Activated naive CD8-positive, alpha-beta T cell treated with anti-CD3 and anti-CD28 coated beads for 36 hours (primary cell): ENCODE measurements at places on chromosomes 4 and X. TPM values are rescaled to one million over a fixed set of nuclear protein-coding genes. Genes with fewer than 3 reads are reported as not detected.

GPC4 gene
- not detected for total RNA-seq

- peak; percentile 88 for DNase-seq
These were observed at the start of gene SEC24B for GRCh38 chr4:109433205-109434006. TSS of gene SEC24B (plus strand) at chr4:109433815. CDS start at chr4:109433870, 55 bp downstream.

GABRG1 gene
- total RNA-seq, result not detected

UCP1 gene
- total RNA-seq, result not detected

DNA sequence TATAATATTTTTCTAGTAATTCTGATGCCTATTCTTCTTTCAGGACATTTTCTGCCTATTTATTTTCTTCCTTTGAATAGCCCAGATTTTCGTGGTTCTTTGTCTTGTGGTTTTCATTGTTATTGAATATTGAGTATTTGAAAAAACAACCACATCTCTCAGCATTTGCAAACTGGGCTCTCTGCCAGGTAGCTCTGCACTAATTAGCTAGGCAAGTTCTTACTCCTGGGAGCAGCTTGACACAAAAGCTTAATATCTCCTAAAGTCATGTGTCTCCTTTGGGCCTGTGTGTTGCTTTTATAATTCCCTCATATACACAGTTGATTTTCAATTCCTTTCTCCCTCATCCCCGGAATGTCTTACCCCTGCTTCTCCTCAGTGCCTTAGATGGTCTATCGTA, 413.5 kb upstream of the GRIA3 start:
- no peak for DNase-seq

GRCh38 chr4:39096847-39097246, 34.8 kb downstream of the KLHL5 start:
- DNase-seq, result no peak

SSX1 gene
- total RNA-seq, result not detected

PNMA6A gene
- total RNA-seq, result 2.1 TPM

DNA sequence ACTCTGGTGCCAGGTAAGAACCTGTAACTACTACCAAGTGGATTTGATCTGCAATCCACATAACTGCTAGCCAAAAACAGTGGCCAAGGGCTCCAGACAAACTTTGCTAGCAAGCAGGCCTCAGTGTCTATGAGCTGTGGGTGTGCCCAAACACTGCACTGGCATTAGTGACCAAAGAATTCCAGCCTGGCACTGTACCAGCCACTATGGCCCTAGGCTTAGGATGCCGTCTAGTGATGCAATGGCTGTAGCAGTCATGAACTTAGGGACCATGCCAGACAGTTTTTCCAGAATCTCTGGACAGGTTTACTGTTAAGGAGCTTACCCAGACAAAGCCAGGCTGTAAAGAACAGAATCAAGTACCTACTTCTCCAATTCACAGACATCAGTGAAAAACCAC, 33.7 kb upstream of the PRR27 start:
- DNase-seq, result no peak

GRCh38 chr4:141229408-141230101, 8.9 kb downstream of the ZNF330 start:
- no peak for DNase-seq

GRCh38 chrX:20418379-20419150, 151.9 kb upstream of the RPS6KA3 start:
- peak; percentile 21 for DNase-seq

DNA sequence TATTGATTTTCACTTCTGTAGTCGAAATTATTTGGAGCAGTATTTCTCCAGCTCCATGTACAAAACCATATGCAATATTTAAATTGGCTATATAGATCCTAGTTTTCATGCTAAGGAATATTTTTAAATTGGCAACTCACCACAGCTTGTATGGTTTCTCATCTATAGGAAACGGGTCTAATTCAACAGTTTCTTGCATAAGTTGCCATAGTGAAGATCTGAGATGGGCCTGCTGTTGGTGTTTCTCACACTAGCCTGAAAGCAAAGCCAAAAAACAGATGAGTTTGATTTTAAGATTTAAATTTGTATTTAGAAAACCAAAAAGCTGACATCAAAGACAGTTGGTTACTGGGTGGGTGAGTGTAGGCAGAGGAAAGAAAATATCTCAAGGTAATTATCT, 5.5 kb downstream of the MAPK10 start:
- no peak for DNase-seq

USP51 gene
- total RNA-seq, result 1.3 TPM

DNA sequence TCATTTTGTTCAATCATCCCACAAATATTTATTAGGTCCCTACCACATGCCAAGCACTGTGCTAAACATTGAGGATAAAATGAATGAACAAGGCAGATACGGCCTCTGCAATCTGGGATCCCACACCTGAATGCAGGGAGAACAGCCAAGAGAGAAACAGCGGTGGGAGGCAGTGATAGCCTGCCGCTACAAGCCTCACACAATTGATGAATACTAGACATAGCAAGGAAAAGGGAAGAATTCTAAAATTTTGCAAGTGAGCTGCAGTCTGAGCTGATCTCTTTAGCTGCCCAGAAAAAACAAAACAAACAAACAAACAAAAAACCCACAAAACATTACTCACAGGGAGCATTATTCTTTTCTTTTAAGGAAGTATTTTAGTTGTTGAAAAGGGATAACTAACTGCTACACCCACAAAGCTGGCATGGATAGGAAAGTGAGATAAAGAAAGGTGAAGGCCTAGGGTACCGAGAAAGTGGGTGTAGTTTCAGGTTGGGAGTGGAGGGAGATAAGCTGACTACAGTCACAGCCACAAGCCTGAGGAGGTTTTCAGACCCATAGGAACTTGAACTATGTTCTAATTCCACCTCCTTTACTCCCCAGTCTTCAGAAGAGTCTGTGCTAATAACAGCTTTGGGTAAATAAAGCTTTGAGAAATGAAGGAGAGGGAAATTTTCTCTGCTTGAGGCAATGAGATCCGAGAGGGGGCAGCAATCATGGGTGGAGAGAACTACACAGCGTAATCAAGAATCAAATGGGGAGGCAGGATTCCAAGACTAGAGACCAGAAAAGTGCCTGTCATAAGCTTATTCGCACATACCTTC, 85.4 kb downstream of the SH3RF1 start:
- no peak for DNase-seq

GRCh38 chr4:88285235-88285653, 883 bp upstream of the PPM1K start:
- no peak for DNase-seq

DNA sequence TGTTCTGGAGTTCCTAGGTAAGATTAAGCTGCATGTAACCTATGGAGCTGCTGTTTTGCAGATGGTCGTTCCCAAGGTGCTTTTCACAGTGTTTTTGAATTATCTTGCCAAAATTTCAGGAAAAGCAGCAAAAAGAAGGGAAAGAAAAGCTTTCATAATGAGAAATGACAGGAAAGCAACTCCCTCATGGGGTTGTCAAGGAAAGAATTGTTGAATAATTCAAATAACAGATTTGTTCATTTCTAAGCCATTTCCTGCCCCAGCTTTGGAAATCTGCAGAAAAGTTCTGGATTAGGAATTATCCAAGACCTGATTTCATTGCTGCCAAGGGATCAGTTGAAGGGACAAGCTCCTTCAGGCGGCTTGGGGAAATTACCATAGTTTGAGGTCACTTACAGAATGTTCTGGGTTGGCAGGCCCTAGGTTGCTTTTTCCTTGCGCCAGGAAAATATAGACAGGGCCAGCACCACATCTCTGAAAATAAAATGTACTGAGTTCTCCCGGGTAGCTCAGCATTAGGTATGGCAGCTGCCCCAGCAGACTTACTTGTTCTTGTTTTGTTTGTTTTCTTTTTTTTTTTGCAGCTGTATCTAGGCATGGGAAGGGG, 354.7 kb downstream of the STIM2 start:
- DNase-seq, result no peak

DNA sequence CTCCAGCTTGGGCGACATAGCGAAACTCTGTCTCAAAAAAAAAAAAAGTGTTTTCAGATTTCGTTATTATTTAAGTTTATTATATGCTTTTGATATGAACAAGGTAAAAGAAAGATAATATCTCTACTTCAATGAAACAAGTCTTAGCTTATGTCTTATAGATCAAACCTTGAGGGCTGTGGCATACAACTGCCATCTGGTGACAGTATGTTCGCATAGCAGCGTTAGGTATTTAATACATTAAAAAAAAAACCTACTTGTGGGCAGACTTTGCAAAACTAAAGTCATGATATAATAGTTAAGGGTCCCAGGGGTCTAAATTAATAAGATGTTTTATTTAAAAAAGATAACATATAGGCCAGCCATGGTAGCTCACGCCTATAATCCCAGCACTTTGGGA, 161.2 kb upstream of the AMOT start:
- no peak for DNase-seq

FRG2 gene
- 0.14 TPM for total RNA-seq

- DNase-seq, result no peak
These were observed 917.9 kb downstream of the RAPGEF2 start for GRCh38 chr4:160020804-160021203.

TAPT1 gene
- 31.3 TPM for total RNA-seq

MAGEA4 gene
- not detected for total RNA-seq

TMSB15B gene
- total RNA-seq, result 8.0 TPM

DNA sequence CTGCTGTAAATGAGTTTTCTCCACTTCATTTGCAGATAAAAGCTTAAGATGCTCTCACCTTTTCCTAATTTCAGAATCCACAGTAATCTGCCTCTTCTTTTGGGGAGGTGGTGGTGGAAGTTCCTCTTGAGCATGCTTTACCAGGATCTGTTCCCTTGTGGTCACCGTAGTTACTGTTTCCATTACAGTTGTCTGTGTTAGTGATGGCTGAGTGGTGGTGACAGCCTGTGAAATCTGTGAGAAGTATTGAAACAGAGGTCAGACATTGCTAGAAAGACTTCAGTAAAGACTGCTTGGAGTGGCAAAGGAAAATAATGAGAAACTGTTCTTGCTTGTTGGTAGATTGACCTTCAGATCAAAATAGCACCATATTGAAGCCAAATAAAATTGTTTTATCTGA, 666.2 kb downstream of the DMD start:
- DNase-seq, result no peak

SPARCL1 gene
- total RNA-seq, result not detected

HTRA3 gene
- total RNA-seq, result not detected

GRCh38 chrX:20231598-20231997, 35.1 kb downstream of the RPS6KA3 start:
- DNase-seq, result no peak

GRCh38 chr4:152944666-152945320, 8.7 kb downstream of the FHDC1 start:
- DNase-seq, result no peak

ACOX3 gene
- total RNA-seq, result 16.4 TPM

CT45A5 gene
- total RNA-seq, result not detected

DNA sequence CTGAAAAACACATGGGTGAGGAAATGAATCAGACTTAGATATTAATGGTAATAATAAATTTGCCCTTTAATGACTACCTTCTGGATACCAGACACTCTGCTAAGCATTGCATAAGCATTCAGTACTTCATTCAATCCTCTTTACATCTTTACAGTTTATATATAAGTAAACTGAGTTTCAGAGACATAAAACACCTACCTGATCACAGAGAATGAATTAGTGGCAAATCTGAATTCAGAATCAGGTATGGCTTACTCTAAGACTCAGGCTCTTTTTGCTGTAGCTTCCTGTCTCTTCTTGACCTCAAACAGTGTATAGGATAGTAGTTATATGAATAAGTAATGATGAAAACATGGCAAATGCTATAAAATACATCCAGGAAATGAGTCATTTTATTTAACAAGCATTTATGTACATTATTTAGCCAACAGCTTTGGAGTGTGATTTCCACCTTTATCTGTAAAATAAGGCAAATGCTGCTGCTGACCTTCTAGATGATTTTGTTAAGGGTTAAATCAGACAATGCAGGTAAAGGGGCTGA, 83.9 kb downstream of the VEGFC start:
- DNase-seq, result no peak

GRCh38 chrX:17597836-17598439, 139.4 kb upstream of the SCML1 start:
- no peak for DNase-seq

GRCh38 chrX:34790026-34790425, 132.9 kb upstream of the TMEM47 start:
- no peak for DNase-seq

- DNase-seq, result no peak
These were observed 379.1 kb upstream of the TEX13C start for GRCh38 chrX:124940531-124940930.

- DNase-seq, result no peak
These were observed 252.6 kb downstream of the ANKRD50 start for GRCh38 chr4:124459941-124460310.

CSAG2 gene
- total RNA-seq, result not detected

DNA sequence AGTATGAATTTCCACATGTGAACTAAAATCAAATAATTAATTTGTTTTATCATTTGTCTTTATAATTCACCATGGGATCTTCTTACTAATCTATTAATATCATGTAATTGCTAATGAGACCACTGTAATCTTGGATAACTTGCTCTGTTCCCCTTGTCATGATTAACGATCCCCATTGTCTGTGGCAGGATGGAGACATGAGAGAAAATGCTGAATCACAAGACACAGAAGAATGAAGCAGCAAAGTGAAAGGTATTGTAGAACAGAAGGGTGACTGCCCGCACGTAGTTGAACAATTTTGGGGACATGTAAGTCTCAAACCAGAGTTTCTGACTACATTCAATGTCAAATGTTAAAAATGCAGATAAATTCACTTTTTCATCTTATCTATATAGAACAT, 135.2 kb downstream of the EPHA5 start:
- no peak for DNase-seq

CT47B1 gene
- not detected for total RNA-seq

- no peak for DNase-seq
These were observed 106.3 kb upstream of the TEX13D start for GRCh38 chrX:124226129-124226528.

GRCh38 chr4:121706595-121707021, 9.8 kb upstream of the ANXA5 start:
- peak; percentile 77 for DNase-seq

SHISA3 gene
- total RNA-seq, result 0.21 TPM

- DNase-seq, result no peak
These were observed 25.7 kb downstream of the GAB3 start for GRCh38 chrX:154724993-154725756.

GRCh38 chr4:153809916-153810810, 21.3 kb upstream of the SFRP2 start:
- no peak for DNase-seq

DNA sequence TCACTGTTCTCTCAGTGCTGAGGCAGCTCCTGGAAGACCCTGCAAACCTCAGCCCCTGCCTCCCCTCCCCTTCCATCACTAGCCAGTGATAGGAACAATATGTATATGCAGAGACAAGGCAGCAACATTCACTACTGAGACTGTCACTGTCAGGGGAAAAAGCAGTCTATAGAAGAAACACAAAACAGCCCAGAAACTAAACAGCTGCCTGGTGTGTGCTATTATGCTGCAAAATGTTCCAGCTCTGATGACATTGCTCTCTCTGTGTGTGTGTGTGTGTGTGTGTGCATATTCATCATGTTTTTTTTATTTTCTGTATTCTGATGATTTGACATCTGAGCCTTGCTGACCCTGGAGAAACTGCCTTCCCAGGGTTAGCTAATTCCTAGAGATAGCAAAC, 147.2 kb downstream of the SPATA18 start:
- no peak for DNase-seq

FRYL gene
- 54.0 TPM for total RNA-seq

FGFR3 gene
- not detected for total RNA-seq
